ENCODE measurements at places on chromosomes 3 and 15. TPM values are rescaled to one million over a fixed set of nuclear protein-coding genes. Genes with fewer than 3 reads are reported as not detected.

Gene CORO2B
- 24.9 TPM for polyA plus RNA-seq

DNA sequence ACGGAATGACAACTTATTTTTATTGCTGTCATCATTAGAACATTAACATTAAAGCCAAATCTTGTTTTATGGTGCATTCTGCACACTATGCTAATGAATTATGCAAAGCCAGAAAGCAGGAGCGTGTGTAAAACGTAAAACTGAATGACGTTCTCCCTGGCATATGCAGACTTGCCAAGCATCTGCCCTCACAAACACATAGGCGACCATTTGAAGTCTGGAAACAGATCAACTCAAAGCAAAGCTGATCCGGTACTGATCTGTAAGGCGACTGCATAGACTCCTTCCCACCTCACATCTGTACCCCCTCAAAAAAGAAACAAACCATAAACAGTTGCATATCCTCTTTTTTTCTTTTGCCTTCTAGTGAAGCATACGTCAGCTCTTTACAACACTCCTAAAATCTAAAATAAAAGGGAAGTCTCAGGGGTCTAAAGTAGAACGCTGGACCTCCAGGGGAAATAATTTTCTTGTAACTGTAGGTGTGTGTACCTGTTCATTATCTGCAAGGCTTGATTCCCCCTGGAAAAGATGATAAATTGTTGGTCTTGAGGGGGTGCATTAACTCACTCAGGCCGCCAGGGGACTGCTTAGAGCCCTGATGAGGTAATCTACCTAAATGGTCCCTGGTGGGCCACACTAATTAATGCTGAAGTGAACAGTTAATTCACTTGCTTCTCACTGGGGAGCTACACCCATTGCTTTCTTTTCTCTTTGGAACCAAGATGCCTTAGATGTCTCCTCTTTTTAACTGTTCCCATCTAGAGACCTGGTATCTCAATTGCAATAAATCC, 231.4 kb downstream of the CDIN1 start:
- DNase-seq, result peak; percentile 45

GRCh38 chr3:134911586-134912548, 116.8 kb downstream of the EPHB1 start:
- no peak for DNase-seq

Gene TMEM212
- 0.35 TPM for polyA plus RNA-seq

- DNase-seq, result no peak
Observed at GRCh38 chr3:15926871-15927270, 129.1 kb upstream of the ANKRD28 start.

- DNase-seq, result no peak
Observed at GRCh38 chr3:129003578-129004112, 2.5 kb downstream of the EFCC1 start.

Gene KNSTRN
- polyA plus RNA-seq, result 28.8 TPM

Gene GOLGA6A
- polyA plus RNA-seq, result 0.31 TPM

GRCh38 chr3:77506384-77506783, 466.5 kb downstream of the ROBO2 start:
- DNase-seq, result no peak

Gene GPR176
- polyA plus RNA-seq, result 14.0 TPM

DNA sequence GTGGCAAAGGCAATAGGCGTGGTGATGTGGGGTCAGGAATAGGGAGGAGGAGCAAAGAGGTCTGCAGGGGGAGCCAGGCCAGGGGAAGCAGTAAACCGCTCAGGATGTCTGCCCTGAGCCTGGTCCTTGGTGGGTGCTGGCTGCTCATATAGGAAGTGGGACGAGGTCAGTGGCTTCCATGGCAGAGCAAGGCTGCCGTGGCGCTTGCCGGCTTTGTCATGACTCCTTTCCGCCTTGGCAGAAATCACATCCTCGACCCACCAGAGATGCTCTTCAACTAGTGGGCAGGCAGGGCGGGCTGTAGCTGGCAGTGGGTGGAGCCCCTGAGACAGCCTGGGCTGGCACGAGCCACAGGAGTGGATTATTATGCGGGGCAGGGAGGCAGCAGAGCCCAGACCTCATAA, 13.1 kb upstream of the SKOR1 start:
- no peak for DNase-seq

- DNase-seq, result no peak
Observed at GRCh38 chr3:14166877-14167603, 11.4 kb downstream of the XPC start.

GRCh38 chr3:126085276-126085675, 1.4 kb upstream of the SLC41A3 start:
- no peak for DNase-seq

Gene SLC27A2
- polyA plus RNA-seq, result 66.1 TPM

DNA sequence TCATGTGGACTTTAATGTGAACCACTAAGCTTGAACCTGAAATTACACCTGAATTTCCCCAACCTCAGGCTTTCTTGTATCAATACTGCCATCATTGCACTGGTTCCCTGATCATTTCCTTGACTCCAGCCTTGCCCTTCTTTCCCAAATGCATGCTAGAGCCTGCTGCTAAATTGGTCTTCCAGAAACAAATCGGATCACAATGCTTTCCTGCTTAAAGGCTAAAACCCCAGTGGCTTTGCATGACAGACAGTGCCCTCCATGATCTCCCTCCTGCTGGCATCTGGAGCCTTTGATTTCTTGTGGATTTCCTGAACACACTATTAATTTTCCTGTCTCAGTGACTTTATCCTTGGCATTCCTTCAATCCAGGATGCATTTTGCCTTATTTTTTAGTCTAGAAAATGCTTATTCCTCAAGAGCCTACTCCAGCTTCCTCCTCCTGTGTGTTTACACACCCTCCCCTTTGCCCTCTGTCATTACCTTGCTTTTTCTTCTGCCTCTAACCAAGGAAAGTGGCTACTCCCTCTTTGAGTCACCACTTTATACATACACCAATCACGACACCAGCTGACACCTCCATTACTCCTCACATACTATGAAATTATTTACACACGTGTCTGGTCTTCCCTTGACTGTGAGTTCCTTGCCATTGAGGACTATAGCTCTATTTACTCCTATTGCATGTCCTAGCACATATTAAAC, 214.6 kb downstream of the KCNAB1 start:
- no peak for DNase-seq

DNA sequence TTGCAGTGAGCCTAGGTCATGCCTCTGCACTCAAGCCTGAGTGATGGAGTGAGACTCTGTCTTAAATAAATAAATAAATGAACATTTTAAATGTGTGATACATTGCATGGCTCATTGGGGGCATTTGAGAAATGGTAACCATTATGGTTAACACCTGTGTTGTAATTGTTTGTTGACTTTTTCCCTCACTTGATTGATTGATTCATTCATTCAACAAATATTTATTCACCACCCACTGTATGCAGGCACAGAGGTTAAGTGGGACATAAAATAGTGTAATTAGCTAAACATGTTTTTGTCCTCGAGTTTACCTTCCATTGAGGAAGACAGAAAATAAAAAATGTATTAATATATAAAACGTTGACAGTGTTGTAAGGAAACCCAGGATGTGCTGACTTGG, 127.1 kb upstream of the ANKRD28 start:
- no peak for DNase-seq

DNA sequence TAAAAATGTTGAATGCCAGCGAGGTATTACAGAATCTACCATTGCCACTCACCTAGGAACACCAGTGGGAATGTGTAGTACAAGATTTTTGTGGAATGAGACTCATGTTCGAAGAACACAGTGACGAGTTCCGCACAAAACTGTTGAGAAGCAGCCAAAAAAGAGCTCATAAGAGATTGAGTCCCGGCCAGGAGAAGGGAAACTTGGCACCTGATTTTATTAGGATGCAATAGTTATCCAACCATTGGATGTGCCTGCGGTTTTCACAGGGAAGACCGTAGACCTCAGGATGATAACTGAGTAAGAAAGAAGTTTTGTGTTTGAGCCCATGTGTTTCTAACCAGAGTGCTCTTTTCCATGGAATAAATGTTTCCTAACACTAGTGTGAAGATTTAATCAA, 88.9 kb downstream of the PTPRG start:
- DNase-seq, result no peak

DNA sequence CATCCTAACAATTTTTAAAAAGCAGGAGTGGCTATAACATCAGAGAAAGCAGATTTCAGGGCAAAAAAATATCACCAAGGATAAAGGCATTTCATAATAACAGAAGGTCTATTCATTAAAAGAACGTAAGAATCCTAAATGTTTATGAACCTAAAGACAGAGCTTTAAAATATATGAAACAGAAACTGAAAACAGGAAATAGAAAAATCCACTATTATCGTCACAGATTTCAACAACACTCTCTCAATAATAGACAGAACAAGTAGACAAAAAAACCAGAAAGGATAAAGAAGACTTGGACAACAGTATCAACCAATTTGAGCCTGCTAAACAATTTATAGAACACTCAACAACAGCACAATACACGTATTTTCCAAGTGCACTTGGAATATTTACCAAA, 71.4 kb downstream of the FBXL22 start:
- DNase-seq, result no peak

DNA sequence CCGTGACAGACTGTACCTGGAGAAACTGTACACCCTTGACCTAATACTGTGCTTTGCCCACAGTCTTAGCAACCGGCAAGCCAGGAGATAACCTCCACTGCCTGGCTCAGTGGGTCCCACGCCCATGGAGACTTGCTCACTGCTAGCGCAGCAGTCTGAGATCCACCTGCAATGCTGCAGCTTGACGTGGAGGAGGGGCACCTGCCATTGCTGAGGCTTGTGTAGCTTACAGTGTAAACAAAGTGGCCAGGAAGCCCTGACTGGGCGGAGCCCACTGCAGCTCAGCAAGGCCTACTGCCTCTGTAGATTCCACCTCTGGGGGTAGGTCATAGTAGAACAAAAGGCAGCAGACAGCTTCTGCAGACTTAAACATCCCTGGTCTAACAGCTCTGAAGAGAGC, 189.3 kb downstream of the EDEM1 start:
- DNase-seq, result no peak

- DNase-seq, result no peak
Observed at GRCh38 chr3:114132500-114132899, 46.4 kb downstream of the DRD3 start.

GRCh38 chr15:67836955-67837354, 2.9 kb downstream of the RNU6-1 start:
- DNase-seq, result no peak

- DNase-seq, result no peak
Observed at GRCh38 chr15:87799838-87800237, 456.7 kb downstream of the NTRK3 start.

- DNase-seq, result no peak
Observed at GRCh38 chr3:65716071-65716751, 322.5 kb downstream of the MAGI1 start.

Gene ERICH6
- polyA plus RNA-seq, result 0.76 TPM

DNA sequence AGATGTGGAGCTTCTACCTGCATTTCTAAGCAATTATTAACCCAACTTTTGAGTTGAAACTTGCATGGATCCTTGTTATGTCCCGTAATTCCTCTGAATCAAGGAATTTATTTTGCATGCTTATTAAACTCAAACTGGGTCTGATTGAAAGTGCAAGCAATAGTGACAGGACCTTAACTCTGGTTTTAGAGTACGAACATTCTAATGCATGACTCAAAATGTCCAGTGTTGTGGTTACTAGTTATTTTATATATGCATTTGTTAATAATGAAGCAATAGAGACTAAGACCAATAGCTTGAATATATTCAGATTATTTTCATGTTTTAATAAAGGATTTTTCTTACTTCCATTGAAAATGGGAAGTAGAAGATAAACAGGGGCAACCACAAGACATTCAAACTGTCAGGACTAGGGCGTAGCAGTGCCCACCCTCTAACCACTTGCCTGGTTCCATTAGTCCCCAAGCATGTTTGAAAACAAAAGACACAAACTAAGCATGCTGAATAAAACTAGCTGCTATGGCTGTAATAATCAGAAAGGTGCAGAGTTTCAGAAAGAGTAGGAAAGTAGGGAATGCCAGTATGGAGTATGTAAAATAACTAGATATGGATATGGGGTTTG, 28.1 kb downstream of the OIP5 start:
- no peak for DNase-seq

Gene CPA3
- 0.19 TPM for polyA plus RNA-seq

DNA sequence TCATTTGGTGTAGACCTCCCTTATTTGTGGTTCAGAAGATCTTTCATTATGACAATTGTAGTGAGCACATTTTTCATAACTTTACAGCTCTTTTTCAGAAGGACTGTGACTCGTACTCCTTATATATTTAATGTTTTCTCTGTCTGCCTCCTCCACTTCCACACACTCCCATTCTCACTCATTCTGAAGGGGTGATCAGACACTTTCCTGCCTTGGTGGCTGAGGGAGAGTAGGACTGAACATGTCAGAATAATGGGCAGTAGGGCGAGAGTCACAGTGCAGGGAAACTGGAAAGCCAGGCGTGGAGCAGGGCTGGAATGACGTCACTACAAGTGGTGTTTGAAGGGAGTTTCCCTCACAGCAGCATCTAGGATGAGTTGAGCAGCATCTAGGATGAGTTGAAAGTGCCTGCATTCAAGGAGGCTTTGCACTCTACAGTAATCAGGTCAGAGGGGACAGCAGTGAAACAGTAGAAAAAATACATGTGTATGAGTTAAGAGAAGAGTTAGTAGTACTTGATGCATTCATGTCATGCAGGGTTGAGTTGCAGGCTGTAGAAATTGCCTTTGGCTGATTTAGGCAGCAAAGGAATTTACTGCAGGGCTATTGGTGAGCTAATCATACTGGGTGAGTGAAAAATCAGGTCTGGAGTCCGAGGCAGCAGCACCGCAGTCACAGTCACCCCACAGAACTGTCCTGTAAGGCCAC, 36.3 kb upstream of the FBXL22 start:
- no peak for DNase-seq

GRCh38 chr3:130379274-130379673, 33.8 kb downstream of the COL6A5 start:
- DNase-seq, result no peak

- no peak for DNase-seq
Observed at GRCh38 chr3:184227481-184227935, 1.9 kb upstream of the VWA5B2 start.

GRCh38 chr3:35200056-35200455, 439.3 kb upstream of the ARPP21 start:
- no peak for DNase-seq

DNA sequence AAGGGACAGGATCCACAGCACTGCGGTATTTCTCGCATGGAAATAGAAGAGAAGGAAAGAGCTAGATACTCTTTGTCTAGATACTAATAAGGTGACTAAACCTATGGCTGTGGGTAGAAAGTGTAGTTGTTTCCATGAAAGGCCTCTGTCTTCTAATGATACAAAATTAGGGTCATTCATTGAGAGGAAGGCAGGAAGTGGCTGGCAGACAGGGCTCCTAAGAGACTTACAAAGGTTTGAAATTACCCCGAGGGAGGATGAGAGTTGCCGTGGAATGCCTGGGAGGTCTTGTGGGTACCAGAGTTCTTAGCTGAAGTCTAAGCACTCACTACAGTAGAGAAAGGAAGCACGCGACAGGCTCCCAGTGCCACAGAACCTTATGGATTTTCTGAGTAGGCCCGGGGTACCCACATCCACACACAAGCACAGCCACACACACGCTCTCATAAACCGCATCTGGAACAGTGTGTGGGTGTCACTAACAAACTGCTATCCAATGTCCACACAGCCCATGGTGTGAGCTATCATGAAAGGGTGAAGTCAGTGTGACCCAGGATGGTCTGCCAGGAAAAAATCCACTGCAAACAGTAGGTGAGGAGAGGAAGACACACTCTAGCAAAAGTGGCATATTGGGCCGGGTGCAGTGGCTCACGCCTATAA, 221.4 kb downstream of the FAM43A start:
- DNase-seq, result no peak

- DNase-seq, result no peak
Observed at GRCh38 chr3:160450846-160451245, 1.3 kb upstream of the TRIM59 start.

Gene SLC2A2
- 9.7 TPM for polyA plus RNA-seq

Gene ATP8B4
- 2.9 TPM for polyA plus RNA-seq

Data from left renal cortex interstitium (tissue), 4 donors.